ENCODE measurements at places on chromosomes 7 and 10.

DNA sequence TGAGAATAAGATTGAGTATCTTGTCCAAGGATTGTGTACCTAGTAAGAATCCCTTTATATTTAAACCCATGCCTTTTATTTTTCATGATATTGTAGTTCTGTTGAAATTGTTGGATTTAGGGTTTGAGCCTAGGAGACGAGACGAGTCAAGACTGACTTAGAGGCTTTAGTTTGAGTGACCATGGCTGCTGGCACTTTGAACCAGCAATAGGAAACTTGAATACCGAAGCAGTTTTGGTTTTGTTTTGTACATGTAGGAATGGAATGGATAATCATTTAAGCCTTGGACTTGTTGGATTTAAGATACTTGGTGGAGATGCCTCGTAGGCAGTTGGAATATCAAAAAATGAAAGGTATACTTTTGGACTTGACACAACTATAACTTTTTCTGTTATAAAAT lies 229.0 kb downstream of the BICC1 start:
- no peak for DNase-seq

DNA sequence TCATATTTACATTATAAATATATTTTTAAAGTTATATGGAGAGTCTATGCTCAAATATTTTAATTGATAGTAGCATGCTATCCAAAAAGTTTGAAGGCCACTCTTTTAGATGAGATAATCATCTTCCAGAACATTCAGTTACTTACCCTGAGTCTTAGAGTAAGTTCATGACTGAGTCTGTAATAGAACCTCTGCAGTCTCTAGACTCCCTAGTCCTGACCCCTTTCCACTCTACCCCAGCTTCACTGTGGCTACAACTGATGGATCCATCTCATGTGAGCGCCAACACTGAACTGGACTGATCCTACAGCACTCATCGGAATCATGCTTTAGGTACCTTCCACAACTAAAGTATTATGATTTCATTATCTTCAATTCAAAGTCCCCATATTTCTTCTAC lies 10.1 kb downstream of the HACD1 start:
- DNase-seq = no peak

DNA sequence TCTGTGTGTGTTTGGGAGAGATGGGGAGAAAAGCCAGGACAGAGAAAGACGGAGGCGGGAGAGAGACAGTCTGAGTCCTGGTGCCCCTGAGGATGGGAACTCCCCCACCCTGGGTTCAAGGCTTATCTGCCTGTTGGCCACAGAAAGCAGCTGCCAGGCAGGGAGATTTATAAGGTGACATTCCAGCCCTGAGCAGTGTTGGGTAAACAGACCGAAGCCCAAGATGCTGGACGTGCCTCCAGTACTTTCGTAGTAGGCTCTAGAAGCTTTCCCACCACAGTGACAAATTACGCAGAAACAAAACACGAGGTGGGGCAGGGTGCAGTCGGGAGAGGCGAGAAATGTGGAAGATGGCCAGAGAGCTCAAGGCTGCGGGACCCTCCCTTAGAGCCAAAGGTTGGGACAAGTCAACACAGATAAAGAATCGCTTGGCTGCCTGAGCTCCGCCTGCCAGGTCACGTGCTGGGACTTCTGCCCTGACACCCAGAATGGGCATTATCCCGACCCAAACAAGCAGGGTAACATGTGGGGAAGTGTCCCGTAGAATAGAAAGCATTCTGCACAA lies 41.1 kb downstream of the CCDC3 start:
- DNase-seq = no peak

DNA sequence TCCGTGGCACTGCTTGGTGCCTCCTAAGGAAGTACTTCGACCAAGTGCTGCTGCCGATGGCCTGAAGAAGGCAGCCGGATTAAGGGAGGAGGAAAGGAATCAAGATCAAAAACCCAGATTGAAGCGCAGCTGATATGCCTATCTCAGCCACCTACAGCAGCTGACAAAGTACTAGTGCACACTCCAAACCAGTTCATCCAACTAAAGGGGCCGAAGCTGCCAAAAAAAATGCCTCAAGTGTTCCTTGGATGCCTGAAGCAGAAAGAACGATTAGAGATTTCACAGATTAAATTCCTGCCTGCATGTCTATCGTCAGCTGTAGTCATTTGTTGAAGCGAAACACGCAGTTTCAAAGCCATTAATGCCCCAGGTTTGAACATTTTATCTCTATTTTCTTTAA lies 65.7 kb downstream of the TNRC18 start:
- no peak for DNase-seq

GRCh38 chr10:91759581-91759986 lies 38.6 kb upstream of the TNKS2 start:
- no peak for DNase-seq

- DNase-seq = no peak
These were observed 26.2 kb downstream of the PTPN12 start for GRCh38 chr7:77563275-77563674.

All from GM23338 (cell line).